ENCODE measurements at places on chromosomes 13 and 19. TPM values are rescaled to one million over a fixed set of nuclear protein-coding genes. Genes with fewer than 3 reads are reported as not detected.

Gene FSD1
- total RNA-seq: 20.9 TPM

Gene ZNF677
- 28.1 TPM for total RNA-seq

Gene C3
- total RNA-seq: 6.1 TPM

Gene PSG11
- not detected for total RNA-seq

Gene PTGIR
- 1.8 TPM for total RNA-seq

Gene ZNF699
- total RNA-seq: 9.7 TPM

Gene ZNF549
- 4.5 TPM for total RNA-seq

Gene ATP4A
- total RNA-seq: not detected

Gene CYP4F2
- total RNA-seq: not detected

Gene AXL
- 89.8 TPM for total RNA-seq

Gene ZNF540
- total RNA-seq: 0.34 TPM

Gene ZNF66
- total RNA-seq: 2.5 TPM

Gene TMEM255B
- total RNA-seq: 64.3 TPM

Gene ZNF226
- total RNA-seq: 22.4 TPM

Gene CPAMD8
- total RNA-seq: 4.4 TPM

Gene ETV2
- total RNA-seq: 0.70 TPM

Gene CEACAM3
- not detected for total RNA-seq

Gene PEX11G
- total RNA-seq: 4.1 TPM

Gene INSR
- 134 TPM for total RNA-seq

Gene TTC9B
- total RNA-seq: not detected

Gene SYCN
- total RNA-seq: not detected

All from glomerular endothelial cell (primary cell).